Germinal center (tissue), 1 donor: ENCODE measurements at places on chromosomes 13 and 19.

- peak; percentile 85 for DNase-seq
Measured at GRCh38 chr19:17775991-17776803, 18.7 kb upstream of the B3GNT3 start.

DNA sequence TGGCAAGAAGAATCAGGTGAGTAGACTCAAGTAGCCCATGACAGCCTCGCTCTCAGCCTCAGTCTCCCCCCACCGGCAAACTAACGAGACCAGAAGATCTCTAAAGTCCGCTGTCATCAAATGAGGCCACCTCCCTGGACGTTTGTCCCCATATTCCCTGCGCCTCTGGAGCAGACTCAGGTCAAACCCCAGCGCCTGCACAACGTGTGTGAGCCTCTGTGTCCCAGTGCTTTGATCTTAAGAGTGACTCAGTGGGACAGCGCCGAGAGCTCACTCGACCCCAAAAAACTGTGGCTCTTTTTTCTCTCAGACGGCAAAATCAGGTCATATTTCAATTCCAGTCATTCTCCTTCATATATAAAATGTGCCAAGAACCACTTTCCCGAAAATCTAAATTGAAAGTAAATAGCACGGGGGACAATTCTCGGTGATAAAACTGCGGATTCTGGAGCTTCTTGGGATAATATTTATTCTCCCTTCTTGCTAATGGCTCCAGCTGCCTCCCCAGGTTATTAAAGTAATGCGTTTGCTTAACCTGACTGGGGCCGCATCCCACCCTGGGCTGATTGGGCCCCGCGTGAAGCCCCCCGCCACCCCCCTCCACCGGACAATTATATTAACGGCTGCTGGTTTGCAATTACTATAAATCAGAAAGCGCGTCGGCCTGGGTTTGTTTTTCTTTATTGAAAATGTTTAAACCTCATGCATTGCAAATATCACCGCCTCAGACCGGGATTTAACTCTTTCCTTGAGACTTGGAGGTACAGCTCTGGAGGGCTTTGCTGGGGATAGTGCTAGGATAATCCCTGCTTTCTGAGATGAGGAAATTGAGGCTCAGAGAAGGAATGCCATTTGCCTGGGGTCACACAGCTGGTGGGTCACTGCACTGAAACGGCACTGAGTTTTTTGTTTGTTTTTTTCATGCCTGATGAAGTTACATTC lies 37.5 kb upstream of the ZNRF4 start:
- DNase-seq = no peak

DNA sequence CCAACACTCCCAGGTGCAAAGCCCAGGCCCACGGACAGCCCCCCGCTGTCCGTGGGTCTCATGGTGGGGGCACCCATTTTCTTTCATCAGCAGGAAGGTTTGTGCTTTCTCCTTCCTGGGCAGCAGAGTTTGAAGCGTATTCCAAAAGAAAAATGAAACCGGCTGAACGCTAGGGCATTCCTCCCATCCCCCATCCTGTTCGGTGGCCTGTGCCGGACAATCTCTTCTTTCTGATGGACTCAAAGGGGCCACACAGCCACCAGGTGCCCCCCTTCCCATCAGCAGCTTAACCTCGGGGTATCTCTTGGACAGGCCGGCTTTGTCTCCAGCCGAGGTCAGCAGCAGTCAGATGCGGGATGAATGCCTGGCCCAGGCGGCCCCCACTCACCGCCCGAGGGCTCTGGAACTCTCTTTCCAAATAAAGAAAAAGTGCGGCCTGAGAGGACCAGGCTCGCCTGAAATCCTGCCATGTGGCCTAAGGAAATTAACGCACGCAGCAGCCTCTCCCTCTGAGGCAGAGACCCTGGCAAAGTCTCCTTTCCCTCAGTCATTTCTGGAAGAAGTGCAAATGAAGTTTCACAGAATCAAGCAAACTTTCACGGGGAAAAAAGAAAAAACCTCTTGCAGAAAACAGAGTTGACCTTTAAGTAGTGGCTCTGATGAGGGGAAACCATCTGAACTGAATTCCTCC lies 67.8 kb downstream of the RASA3 start:
- no peak for DNase-seq

DNA sequence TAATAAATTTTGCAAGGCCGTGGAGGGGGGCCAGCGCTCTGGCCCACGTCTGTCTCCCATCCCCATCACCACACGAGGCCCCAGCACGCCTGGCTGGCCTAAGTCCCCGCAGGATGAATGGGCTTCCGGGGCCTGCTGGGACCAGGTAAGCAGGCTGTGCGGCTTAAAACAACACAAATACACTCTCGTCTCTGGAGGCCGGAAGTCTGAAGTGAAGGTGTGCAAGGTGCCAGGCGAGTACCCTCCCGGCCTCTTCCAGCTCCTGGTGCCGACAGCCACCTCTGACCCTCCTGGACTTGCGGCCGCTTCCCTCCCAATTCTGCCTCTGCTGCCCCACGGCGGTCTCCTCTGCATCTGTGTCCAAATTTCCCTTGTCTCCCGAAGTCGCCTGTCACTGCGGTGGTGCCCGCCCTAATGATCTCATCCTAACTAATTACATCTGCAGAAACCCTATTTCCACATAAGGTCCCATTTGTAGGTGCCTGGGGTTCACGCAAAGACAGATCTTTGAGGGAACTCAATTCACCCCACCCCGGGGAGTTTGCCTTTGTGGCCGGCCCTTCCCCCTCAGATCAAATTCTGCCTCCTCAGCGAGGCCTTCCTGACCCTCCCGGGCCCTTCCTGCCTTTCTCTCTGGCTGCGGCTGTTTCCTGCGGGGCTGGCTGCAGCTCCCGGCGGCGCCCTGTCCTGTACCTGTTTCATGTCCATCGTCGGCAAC lies 8.1 kb upstream of the PTBP1 start:
- DNase-seq = no peak

DNA sequence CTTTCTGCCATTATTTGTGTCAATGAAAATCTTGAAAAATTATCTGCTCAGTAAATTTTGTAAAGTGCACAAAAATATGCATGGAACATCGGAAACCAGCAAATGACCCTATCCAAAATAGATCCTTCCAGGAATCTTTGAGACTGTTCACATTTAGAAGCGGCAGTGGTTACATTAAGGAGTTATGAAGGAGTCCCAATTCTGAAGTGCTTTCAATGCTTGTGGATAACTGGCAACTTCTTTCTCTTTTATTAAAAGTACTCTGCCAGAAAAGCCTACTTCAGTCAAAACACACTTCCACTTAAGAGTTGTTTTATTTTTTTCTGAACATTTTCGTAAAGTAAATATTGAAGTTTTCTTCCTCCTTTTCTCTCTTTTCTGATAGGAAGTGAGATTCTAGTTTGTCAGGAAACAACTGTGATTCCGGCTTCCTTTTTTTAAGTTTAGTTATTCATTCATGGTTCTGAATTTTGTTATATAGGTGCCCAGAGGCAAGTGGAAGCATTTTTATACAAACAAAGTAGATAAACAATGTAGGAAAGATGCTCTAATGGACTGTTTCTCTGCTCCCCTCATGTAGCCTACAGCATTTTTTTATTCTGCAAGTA lies 83.5 kb downstream of the PCDH9 start:
- no peak for DNase-seq

- DNase-seq = no peak
Measured at GRCh38 chr19:14004619-14005348, 1.3 kb downstream of the RFX1 start.

- DNase-seq = no peak
Measured at GRCh38 chr19:51781999-51782398, 13.0 kb upstream of the FPR3 start.

DNA sequence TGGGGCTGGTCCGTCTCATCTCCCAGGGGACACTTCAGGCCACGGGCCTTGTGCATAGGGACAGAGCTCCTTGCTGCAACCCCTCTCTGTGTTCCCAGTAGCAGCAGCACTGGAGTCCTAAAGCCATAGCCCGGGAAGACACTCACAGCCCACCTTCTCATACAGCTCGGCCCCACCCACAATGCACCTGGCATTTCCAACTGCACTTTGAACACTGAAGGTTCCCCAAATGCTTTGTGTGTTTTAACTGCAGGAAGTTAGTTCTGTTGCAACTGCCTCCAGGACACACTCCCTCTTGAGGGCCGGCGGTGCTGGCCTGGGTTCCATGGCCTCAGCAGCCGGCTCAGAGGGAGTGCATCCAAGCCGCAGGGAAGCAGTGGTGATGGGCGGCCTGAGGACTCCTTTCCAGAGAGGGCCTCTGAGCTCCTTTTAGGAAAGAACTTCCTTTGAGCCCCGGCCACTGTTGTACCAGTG lies 22.7 kb upstream of the TMEM255B start:
- DNase-seq = no peak

DNA sequence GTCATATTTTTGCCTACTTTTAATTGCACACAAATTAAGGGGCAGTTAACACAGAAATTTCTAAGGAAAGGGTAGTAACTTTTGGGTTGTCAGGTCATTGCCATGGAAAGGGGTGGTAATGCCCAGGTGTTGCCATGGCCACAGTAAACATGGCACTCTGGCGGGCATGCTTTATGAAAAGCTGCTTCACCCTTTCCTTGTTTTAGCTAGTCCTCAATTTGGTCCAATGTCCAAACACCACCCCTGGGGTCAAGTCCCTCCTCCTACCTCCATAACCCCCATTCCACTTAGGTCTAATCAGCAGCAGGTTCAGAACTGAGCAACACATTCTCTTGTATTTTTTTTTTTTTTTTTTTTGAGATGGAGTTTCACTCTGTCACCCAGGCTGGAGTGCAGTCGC lies 6.6 kb downstream of the FFAR2 start:
- DNase-seq = no peak

GRCh38 chr19:1445932-1446712 lies 3.8 kb upstream of the APC2 start:
- DNase-seq = no peak

- no peak for DNase-seq
Measured at GRCh38 chr19:47095476-47096099, 18.0 kb downstream of the ZC3H4 start.

- DNase-seq = no peak
Measured at GRCh38 chr13:113421673-113422270, 31.5 kb downstream of the ADPRHL1 start.

- no peak for DNase-seq
Measured at GRCh38 chr19:46176116-46176860, 28.2 kb downstream of the IGFL2 start.

DNA sequence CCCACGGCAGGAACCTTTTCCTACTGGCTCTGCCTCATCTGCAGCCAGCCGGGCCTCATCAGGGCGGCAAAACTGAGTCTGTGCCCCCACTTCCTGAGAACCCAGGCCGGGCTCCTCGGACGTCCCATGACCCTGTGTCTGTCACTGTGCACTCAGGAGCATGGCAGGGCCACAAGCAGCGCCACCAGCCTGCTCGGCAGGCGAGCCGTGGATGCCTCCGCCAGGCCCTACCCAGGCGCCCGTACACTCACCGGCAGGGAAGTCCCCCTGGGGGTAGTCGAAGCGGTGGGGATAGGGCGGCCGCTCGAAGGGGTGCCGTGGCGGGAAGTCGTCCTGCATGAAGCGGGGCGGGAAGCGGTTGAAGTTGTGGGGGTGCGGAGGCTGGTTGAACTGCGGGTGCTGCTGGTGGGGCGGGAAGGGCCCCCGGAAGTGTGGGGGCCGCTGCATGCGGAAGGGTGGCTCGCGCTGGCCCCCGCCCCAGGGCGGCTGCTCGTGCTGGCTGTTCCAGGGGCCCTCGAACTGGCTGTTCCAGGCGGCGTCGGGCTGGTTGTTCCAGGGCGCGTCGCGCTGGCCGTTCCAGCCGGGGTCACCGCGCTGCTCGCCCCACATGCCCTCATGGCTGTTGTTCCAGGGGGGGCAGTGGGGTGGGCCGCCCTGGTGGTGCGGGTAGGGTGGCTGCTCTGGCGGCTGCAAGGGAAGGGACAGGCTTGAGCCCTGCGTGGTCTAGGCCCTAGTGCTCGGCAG lies 17.1 kb downstream of the CHERP start:
- DNase-seq = no peak

DNA sequence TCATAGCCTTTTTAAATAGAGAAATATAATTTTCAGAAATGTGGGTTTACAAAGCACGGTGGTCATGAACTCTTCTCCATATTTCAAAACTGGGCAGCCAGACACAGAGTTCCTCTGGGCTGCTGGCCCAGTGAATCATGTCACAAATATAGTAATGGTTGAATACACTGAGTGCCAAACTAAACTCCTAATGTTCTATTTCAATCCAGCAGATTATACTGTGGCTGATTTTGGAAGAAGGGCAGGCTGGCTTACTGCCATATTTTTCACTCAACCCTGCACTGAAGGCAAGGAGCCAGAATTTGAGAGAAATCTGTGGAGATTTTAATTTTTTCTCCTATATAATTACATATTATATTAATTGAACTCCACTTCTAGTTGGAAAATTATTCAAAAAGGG lies 17.0 kb upstream of the PRR20A start:
- no peak for DNase-seq

GRCh38 chr13:91144054-91144453 lies 203.4 kb upstream of the MIR17HG start:
- DNase-seq = no peak

- DNase-seq = peak; percentile 91
Measured at GRCh38 chr19:24086974-24087595, at the start of gene ZNF254. Gene ZNF254 (plus strand): TSS chr19:24087187. CDS start chr19:24087308, 121 bp downstream.

GRCh38 chr13:113627136-113627535 lies 30.9 kb downstream of the ATP4B start:
- DNase-seq = no peak

DNA sequence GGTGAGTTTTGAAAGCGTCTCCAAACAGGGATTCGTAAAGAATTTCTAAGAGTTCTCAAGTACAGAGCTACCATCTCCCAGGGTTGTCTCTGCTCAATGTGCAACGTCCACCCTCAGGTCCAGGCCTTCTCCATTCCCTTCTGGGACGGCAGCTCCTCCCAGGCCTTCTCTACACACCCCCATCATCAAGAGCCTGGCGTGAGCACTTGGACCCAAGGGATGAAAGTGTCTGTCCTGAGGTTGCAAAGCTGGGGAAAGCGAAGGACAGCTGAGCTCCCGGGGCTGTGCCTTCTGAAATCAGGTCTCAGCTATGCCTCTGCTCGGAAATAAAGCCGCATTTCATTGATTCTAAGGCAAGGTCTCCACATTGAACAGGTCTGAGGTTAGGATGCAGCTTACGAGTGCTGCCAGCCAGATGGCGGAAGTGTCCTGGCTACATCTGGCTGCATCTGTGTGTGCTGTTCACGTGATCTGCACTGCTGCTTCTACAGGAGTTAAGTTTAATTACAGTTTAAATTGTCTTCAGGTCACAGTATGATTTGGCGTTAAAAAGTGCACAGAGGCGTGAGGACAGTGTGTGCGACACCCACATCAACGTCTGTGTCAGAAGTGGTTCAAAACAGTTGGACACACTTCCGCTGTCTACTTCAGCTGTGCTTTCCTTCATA lies 27.0 kb upstream of the MIER2 start:
- no peak for DNase-seq

GRCh38 chr13:50678464-50679162 lies 164.9 kb downstream of the DLEU7 start:
- no peak for DNase-seq

GRCh38 chr19:2145831-2146241 lies 5.5 kb downstream of the AP3D1 start:
- no peak for DNase-seq

- no peak for DNase-seq
Measured at GRCh38 chr13:102017248-102017647, 384.6 kb downstream of the FGF14 start.

- no peak for DNase-seq
Measured at GRCh38 chr19:48617146-48617937, 1.6 kb downstream of the RPL18 start.
